ENCODE measurements at places on chromosomes 11 and 22.
A peak's percentile ranks its signal among the peaks of the same experiment; 100 is the strongest.

- DNase-seq: no peak
These were observed 629.5 kb upstream of the ANO3 start for GRCh38 chr11:25702417-25702816.

GRCh38 chr11:118961591-118961990 is 5.5 kb downstream of the UPK2 start:
- DNase-seq: no peak

- DNase-seq: no peak
These were observed 32.2 kb downstream of the CYTH4 start for GRCh38 chr22:37314315-37315074.

DNA sequence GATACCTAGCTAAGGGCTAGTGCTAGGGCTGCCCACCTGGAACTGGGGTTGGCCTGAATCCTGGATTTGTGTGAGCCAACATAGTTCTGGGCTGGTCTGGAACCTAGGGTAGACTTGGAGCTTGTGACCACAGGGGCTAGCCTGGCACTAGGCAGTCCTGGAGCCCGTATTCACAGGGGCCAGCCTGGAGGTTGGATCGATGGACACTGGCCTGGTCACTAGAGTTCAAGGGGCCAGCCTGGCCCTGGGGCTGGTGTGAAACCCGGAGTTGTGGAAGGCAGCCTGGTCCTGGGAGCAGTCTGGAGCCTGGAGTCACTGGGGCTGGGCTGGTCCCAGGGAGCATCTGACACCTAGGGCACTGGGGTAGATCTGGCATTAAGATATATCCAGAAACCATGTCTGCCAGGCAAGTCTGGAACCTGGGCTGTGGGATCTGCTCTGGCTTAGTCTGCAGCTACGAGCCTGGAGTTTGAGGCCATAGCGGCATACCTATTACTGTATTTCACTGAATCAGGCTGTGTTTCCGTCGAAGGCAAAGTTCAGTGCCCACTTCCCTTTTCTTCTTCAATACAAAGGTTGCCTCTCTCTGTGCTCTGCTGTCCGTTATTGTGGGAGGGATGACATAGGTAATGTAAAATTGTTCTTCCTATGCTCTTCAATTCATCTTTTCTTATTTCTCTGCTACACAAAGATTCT is 9.1 kb upstream of the GLYATL1B start:
- DNase-seq: no peak

GRCh38 chr11:35216962-35217678 is 78.1 kb downstream of the CD44 start:
- DNase-seq: no peak

- no peak for DNase-seq
These were observed 4.2 kb downstream of the MMP1 start for GRCh38 chr11:102793677-102794290.

DNA sequence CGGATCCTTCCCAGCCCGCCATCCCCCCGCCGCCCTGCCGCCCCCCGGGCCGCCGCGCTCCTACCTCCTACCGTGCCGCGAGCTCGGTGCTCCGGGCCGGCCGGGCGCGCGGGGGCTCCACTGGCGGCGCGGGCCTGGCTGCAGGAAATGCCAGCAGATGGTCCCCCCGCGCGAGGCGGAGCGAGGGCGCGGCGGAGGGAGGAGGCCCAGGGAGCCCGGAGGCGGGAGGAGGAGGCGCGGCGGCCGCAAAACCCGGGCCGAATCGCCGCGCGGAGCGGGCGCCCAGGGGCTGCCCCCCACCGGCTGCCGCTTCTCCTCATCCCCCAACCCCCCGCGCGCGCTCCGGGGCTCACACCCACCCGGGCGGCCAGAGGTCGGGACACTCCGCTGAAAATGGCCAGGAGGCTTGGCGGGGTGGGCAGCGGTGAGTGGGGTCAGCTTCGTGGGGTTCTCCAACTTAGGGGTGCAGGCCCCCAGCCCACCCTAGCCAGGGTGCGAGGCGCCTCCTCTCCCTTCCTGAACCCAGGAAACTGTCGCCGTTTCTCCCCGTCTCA is at the start of gene OSBPL5:
TSS of gene OSBPL5 (minus strand) at position 159 of the 554 bp plus-strand sequence. CDS start 36,162 bp downstream, outside the sequence.
- DNase-seq: no peak

DNA sequence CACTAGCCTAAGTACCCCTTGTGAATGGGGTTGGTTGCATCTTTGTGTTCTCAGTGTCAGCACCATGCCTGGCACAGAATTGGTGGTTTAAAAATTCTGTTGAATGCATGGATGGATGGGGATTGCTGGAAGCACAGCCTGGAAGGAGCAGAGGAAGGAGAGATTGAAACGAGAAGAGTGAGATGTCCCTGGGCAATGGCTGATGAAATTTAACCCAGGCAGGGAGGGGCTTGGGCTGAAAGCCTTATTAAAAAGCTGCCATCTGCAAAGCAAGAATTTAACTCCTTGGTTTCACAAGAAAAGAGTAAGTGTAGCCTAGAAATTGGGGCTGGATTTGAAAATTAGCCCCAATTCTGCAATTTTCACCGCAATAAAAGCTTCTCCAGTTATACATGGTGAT is 126.7 kb downstream of the TEAD1 start:
- peak; percentile 42 for DNase-seq

DNA sequence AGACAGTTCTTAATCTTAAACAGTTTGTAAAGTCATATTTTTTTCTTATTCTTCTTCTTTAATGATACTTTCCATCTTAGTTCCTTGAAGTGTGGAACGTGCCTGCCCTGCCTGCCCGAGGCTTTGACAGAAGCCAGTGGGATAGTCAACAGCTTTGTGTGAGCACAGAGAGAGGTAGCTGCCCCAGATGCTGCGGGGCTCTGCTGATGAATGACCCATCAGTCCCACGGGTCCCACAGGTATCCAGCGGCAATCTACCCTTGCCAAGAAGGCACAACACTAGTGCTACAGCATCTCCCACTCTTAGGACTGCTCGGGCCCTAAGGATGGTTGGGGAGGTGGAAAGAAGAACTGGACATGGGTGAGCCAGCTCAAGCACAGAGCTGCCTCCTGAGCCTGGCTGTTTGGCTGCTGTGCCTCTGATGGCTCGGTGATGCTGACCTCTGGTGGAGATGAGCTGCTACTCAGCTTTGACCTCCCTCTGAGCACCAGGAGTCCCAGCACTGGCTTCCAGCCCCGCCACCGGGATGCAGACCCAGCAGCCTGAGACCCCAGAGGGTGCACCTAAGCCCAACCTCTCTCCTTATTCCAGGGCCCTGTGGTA is 11.8 kb upstream of the APLNR start:
- peak; percentile 49 for DNase-seq

DNA sequence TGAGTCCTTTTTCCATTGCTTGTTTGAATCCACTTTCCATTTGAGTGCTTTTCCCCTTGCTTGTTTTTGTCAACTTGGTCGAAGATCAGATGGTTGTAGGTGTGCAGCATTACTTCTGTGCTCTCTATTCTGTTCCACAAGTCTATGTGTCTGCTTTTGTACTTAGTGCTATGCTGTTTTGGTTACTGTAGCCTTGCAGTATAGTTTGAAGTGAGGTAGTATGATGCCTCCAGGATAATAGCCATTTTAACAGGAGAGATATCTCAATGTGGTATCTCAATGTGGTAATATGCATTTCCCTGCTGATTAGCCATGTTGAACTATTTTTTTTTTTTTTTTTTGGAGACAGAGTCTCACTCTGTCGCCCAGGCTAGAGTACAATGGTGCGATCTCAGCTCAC is 16.7 kb downstream of the ACRV1 start:
- DNase-seq: no peak

GRCh38 chr11:133443206-133443747 is 89.0 kb downstream of the OPCML start:
- no peak for DNase-seq

DNA sequence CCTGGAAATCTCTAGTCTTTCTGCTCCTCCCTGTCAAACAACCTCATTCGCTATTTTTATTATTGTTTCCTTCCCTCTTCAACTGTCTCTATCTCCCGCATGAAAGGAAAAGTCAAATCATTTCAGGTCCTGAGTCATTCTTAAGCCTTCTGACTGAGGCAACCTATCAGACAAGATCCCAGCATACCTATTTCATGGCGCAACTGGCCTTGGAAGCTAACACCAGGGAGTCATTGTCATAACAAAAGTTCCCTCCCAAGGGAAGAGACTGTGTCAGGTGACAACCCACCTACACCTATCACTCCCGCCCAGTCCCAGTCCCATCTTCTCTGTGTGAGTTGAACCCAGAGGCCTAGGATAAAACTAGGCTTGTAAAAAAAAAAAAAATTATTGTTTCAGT is 10.2 kb upstream of the ARHGAP42 start:
- DNase-seq: no peak

DNA sequence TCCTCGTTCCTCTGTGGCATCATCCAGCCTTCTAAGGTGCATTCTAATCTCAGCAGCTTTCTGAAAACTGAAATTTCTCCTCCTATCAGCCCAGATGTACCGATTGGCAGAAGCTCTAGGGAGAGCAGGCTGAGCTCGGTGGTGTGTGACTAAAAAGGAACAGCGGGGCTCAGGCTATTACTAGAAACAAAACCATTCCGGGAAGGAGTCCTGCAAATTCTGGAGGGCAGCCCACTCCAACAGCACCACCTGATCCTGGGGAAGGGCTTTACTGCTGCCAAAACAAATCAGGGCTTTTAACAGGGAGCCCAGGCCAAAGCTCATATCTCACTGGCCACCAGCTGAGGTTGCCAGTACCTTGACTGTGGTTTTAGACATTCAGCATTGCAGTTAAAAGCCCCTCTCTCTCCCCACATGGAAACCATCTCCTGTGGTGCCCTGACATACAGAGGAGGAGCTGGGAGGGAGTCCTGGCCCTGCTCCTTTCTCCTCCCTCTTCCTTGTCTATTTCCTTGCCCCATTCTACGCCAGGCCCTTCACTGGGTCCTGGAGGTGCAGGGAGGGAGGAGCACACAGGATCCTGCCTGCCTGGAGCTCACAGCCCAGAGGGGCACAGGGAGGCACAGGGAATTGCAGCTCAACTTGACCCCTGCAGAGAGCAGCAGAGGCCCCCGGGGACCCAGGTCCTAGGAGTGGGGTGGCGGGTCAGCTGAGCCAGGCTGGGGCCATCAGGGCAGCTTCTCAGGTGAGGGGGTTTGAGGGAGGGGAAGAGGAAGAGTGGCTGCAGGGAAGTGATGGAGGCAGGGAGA is 889 bp downstream of the PLAAT4 start:
- peak; percentile 97 for DNase-seq

DNA sequence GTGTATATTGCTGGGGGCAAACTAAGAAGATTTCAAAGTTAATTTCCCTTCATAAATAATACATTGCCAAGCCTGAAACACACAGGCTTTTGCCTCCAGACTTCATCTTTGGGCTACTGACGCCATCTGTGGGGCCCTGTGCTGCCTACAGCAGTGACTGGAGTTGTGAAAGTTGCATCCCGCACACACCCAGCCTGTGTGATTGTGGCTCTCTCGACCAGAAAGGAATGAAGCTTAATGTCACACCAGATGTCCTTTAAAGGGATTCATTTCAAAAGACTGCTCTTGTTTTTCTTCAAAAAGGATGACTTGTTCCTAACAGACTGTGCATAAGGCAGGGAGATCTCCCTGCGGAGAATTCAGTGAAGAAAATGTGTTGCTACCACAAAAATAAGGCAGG is 210.5 kb downstream of the FAM181B start:
- DNase-seq: no peak

DNA sequence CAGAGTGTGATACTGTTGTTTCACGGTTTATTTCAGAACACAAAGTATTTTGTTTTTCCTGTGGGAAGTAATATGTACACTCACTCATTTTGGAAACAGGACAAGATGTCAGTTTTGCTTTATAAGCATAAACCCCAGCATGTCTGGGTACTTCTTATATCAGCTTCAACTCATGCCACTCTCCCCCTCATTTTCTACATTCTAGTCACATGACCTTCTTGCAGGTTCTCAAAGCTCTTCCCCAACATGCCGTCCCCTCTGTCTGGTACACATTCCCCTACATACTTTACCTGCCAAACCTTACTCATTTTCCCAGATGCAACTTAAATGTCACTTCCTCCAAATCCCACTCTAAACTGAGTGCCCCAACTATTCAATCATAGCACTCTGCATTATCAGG is 1.6 kb upstream of the CTR9 start:
- DNase-seq: no peak

GRCh38 chr11:107777110-107777509 is 65.3 kb upstream of the SLN start:
- DNase-seq: no peak

- no peak for DNase-seq
These were observed 370.1 kb upstream of the ARHGAP42 start for GRCh38 chr11:100316952-100317351.

- DNase-seq: no peak
These were observed 34.9 kb upstream of the DAGLA start for GRCh38 chr11:61645179-61645868.

- no peak for DNase-seq
These were observed 181.7 kb upstream of the CCDC90B start for GRCh38 chr11:83467837-83468236.

- no peak for DNase-seq
These were observed 109.5 kb downstream of the DBX1 start for GRCh38 chr11:20050551-20051333.

- DNase-seq: peak; percentile 45
These were observed at the start of gene TCN2 for GRCh38 chr22:30606455-30607299. Gene TCN2, plus strand, starts transcription at chr22:30607174. Its CDS starts 158 bp downstream, at chr22:30607332.

DNA sequence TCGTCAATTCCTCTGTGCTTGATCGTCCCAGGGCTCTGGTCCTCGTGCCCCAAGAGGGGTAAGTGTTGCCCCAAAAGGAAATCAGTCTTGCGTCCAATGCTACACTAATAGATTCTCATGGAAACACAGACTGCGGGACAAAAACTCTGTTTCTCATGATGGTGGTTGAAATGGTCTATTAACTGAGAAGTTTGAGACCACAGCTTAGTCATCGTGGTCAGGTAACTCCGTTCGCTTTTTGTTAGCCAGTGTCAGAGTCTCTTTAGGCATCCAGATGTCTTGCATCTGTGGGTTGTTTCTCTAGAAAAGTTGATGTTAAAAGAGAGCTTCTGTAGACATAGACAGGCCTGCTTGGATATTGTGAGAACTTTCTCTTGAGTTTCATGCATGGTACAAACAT is 104.6 kb upstream of the SORL1-AS1 start:
- no peak for DNase-seq

GRCh38 chr11:79813551-79813950 is 372.7 kb upstream of the TENM4 start:
- DNase-seq: no peak

GRCh38 chr11:25037431-25037830 is 540.6 kb downstream of the LUZP2 start:
- DNase-seq: no peak
